ENCODE measurements at places on chromosomes 4 and X.

DNA sequence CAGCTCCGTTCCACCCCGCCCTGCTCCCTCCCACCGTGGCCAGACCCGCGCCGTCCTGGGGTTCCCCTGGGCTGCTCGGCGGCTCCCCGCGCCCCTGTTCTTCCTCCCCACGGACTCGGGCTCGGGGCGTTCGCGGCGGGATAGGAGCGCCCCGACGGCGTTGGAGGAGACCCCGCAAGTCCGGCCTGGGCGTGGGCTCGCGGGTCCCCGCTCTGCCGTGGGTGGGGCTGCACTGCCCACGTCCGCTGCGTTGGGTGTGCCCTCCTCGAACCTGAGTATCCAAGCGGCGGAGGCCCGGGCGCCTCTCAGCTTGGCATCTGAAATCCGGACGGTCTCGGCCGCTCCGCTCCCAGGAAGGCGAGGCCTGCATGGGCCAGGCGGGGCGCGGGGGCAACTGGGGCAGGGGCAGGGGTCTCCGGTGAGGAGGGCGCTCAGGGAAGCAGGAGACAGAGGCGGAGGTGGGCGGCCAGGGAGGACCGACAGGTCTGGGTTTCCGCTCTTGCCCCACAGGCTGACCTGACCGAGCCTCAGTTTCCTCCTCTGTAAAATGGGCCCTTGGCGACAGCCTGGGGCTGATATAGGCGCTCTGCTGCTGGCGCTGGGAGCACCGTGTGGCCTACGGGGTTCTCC lies 12.0 kb upstream of the NAT8L start:
- DNase-seq, result no peak

- no peak for DNase-seq
Observed at GRCh38 chr4:7140692-7141069, 51.7 kb upstream of the SORCS2 start.

DNA sequence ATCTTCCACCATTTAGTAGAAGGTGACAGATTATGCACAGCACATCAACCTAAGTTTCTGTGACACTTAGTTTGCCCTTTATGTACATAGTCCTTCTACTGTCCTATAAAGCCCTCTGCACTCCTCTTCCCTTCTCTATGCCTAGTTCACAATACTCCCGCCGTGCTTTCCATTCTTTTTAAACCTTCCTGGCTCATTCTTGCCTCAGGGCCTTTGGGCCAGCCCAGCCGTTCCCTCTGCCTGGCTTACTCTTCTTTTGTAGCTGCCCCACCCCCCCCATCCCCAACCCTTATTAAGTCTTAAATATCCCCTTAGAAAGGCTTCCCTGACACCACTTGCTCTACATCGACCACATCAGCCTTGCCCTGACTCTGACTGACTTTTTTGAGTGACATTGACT lies 33.0 kb downstream of the SGMS2 start:
- no peak for DNase-seq

DNA sequence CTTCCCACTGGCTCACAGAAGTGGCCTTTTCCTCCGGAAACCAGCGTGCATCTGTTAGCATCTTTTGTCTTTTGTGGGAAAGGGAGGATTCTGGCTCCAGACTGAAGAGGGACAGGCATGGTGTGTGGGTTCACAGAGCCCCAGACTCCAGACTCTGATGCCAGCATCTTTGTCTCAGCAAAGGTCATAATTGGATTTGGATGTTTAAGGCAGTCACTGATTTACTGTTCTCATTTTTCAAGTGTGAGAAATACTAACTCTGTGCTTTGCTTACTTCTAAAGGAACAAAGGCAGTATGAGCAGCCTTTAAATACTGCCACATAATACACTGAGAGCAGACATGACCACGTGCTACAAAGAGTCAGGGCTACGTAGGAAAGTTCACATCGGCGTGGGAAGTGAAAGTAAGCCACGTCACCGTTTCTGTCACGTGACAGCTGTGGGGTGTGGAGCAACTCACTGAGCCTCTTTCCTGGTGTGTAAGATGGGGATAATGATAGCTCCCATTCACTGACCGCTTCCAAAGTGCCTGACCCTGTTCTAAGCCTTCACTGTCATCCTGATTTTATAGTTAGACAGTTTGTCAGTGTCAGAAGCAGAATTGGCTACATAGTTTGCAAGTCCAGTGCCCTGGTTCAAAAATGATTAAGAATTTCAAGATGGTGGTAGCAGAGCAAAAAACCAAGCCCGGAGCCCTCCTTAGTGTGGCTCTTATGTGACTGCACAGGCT lies 24.8 kb upstream of the TMSB4X start:
- DNase-seq, result peak; percentile 68

- DNase-seq, result no peak
Observed at GRCh38 chr4:19575924-19576323, 675.8 kb upstream of the SLIT2 start.

GRCh38 chr4:184444953-184445309 lies 29.4 kb downstream of the IRF2 start:
- no peak for DNase-seq

GRCh38 chr4:118773429-118773792 lies 62.5 kb downstream of the SEC24D start:
- no peak for DNase-seq

DNA sequence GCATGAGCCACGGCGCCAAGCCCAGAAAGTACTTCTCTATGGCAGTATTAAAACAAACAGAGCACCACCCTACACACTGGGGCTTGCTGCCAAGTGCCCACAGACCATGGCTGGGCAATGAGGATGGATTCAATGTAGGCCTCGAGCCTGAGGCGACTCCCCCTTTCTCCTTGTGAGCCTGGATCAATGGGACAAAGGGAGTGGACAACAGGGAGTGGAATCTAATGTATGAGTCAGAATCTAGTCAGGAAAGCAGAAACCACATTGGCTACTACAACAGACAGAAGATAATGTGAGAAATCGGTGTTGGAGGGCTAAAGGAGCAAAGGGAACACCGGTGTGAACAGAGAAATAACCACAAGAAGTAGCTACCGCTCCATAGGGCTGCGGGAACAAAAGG lies 37.7 kb upstream of the OCIAD2 start:
- DNase-seq, result no peak

GRCh38 chr4:71602289-71602900 lies 181.5 kb downstream of the GC start:
- DNase-seq, result no peak

DNA sequence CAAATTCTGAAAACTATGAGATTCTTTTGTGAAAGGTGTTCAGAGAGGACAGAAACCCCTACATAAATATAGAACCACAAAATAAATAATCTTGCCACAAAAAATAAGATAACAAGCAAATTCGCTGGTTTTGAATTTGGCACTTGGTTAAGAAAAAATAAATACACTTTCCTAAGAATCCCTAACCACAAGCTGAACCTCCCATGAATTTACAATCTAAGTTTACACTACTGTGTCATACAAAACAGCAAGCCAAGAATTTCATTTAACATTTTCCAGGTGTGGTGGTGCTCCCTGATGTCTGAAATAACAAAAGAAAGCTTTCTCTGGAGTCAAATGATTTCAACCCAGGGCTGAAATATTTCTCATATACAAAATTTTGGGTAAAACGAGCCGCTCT lies 121.0 kb downstream of the KCNIP4 start:
- DNase-seq, result no peak

DNA sequence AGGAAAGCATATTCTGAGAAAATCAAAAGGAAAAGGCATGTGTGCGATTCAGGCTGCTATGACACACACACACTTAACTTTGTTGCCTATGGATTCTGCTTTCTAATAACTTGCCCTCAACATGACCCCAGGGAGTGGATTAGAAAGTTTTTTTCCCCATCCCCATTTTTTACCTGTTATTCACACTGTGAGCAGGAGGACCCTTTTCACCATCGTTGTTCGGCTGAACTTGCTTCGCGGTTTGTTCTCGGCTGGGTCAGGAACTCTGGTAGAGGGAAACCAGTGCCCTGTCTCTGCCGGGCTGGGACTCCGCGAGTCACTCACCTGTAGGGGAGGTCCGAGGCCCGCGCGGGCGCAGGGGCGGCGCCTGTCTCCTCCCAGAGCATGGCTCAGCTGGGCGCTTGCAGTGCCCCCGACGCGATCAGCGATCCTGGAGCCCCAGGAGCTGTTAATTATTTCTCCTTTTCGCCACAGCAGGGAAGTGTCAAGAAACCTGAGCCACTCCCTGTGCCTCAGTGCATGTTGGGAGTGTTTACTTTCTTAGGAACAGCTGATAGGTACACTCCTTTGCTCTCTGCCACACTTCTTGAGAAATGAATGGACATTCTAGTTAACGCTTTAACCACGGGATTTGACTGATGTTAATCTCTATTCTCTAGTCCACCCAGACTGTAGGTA lies at the start of gene RASSF6:
Gene RASSF6, minus strand, starts transcription at position 322 of the 678 bp plus-strand sequence. CDS start 8,641 bp downstream, outside the sequence.
- DNase-seq, result no peak

GRCh38 chrX:5774446-5774845 lies 454.2 kb downstream of the NLGN4X start:
- no peak for DNase-seq

GRCh38 chr4:42327323-42327722 lies 70.0 kb upstream of the SHISA3 start:
- DNase-seq, result no peak

DNA sequence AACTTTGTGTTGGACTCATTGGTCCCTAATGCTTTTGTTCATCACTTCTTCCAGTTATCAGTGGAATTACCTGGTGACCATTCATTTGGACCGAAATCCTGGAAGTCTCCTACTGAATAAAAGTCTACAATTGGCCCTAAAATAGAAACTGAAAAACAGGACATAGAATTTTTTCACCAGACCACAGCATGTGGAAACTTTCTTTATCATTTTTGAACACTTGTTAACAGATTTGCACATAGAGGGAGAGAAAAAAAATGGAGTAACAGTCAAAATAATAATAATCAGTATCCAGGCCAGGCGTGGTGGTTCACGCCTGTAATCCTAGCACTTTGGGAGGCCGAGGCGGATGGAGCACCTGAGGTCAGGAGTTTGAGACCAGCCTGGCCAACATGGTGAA lies 7.1 kb downstream of the EPGN start:
- no peak for DNase-seq

All from stimulated activated CD4-positive, alpha-beta T cell treated with anti-CD3 and anti-CD28 coated beads, TNF-alpha, amount 100 ng/mL, for 48 hours (primary cell).